Activated CD4-positive, alpha-beta T cell treated with anti-CD3 and anti-CD28 coated beads for 36 hours (primary cell): ENCODE measurements at places on chromosomes 6 and 20. TPM values are rescaled to one million over a fixed set of nuclear protein-coding genes. Genes with fewer than 3 reads are reported as not detected.

Gene DEFB124
- total RNA-seq: not detected

Gene TUBB
- 1,569 TPM for total RNA-seq

Gene ID4
- total RNA-seq: not detected

Gene NNAT
- total RNA-seq: 0.42 TPM

Gene GTF3C6
- 106 TPM for total RNA-seq

Gene XKR7
- total RNA-seq: not detected

Gene TMEM74B
- total RNA-seq: 2.0 TPM

Gene DCDC2
- total RNA-seq: not detected

Gene TUBB2B
- not detected for total RNA-seq

Gene HAO1
- total RNA-seq: not detected
